ENCODE measurements at places on chromosomes 16 and 17.

DNA sequence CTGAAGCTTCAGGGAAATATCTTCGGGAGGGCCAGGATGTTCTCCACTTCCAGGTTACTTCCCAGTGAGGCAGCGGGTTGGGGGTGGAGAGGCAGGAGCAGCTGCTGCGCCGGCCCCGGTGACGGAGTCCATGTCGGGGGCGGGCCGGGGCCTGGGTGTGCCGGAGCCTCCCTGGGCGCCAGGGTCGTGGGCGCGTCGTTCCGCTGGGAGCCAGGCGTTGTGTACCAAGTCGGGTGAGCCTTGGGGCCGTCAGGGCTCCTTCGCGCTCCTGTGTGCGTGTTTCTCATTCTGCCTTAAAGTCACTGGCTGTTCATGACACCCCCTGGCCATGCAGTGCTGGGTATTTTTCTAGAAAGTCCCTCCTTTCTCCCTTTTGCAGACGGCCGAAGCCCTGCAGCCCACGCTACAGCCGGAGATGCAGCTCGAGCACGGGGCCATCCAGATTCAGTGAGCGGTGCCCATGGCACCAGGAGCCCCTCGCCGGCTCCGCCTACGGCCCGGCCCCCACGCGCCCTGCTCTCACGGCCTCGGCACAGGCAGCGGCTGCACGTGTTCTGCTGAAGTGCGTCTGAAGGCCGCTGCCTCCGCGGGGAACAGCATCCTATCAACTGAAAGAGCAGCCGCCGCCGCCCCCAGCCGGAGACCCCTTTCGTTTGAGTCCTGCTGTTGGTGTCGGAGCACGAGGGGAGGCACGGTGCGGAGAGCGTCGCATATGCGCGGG lies 125.1 kb downstream of the BANP start:
- DNase-seq = no peak

DNA sequence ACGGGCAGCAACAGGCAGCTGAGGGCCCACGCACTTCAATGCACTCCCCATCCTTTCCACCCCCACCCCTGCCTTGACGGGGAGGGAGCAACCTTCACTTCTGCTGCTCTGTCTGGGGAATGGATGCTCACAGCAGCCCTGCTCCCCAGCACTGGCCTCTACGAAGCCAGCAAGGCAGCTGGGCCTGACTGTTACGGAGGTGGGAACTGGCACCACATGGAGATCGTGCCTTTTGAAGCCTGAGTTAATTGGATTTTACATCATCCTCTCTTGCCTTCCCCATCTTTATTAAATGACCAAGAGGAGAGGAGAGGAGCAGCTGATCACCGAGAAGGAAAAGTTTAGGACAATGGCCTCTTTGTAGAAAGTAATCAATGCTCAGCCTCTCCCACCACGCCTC lies 187.0 kb upstream of the RPL38 start:
- no peak for DNase-seq

- DNase-seq = no peak
These were observed 171.7 kb downstream of the KATNIP start for GRCh38 chr16:27721531-27722181.

- DNase-seq = no peak
These were observed 3.2 kb upstream of the NPB start for GRCh38 chr17:81898885-81899284.

DNA sequence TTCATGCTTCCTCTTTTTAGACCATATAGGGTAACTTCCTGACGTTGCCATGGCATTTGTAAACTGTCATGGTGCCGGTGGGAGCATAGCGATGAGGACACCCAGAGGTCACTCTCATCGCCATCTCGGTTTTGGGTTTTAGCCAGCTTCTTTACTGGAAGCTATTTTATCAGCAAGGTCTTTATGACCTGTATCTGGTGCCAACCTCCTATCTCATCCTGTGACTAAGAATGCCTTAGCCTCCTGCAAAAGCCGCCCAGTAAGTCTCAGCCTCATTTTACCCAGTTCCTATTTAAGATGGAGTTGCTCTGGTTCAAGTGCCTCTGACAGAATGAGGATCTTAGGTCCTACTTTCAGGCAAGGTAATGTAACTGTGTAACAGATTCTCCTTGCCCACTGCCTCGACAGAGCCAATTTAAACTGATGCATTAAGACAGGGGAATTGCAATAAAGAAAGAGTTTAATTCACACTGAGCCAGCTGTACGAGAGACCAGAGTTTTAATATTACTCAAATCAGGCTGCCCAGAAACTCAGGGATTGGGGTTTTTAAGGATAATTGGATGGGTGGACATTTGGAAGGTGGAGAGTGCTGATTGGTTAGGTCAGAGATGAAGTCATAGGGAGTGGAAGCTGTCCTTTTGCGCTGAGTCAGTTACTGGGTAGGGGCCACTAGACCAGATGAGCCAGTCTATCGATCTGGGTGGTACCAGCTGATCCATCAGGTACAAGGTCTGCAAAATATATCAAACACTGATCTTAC lies 59.9 kb upstream of the ATF7IP2 start:
- DNase-seq = no peak

GRCh38 chr17:39617446-39618245 lies 9.1 kb upstream of the PPP1R1B start:
- peak; percentile 69 for DNase-seq

DNA sequence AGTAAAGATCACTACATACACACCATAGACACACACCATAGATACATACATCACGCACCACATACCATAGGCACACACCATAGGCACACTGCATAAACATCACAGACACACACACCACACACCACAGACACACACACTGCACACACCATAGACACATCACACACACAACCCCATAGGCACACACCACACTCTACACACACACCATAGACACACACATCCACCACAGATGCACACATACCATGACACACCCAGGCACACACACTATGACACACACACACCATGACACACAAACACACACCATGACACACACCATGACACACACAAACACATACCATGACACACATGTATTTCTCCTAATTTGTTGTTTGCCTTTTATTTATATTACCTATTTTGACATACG lies 14.1 kb downstream of the TBC1D16 start:
- DNase-seq = no peak

- no peak for DNase-seq
These were observed 20.6 kb downstream of the BLMH start for GRCh38 chr17:30271102-30271501.

DNA sequence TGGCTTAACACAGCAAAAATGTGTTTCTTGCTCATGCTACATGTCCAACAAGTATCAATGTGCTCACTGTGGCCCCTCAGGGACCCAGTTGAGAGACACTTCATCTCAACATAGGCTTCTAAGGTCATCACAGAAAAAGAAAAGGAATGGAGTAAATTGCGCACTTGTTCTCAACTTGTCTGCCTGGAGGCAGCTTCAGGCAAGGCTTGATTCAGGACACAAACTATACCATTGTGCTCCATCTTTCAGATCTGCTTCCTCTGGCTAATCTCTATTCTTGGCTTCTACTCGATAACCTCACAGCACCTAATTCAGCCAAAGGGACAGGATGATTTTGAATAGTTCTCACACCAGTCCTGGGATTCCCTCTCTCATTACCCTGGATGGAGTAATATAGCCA lies 35.6 kb downstream of the HS3ST2 start:
- DNase-seq = no peak

DNA sequence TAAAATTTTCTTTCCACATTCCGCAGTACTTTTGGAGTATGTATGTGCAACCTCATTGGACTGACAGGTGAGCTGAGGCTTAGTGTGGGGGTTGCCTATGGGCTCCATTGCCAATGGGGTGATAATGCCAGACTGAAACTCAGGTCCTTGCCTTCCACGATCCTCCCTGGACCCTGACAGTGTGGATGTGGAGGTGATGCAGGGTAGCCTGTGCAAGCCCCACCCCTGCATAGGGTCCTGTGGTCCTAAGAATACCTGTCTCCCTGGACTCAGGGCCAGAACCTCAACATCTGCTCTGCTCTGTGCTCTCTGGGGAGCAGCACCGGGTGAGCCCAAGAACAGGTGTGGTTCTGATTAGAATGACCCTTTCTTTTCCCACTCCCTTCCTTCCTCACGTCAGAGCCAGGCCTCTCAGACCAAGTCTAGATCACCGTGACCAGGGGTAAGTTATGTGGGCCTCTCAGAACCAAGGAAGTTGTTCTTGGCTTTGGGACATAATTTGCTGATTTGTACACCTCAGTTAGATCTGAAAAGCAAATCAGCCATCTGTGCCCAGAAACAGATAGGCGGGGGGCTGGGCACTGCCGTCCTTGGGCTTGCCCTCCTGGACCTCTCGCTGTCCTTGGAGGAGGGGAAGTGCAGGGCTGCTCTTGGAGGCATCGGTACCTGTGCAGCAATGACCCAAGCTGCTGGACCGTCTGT lies 8.4 kb upstream of the TNS4 start:
- DNase-seq = no peak

DNA sequence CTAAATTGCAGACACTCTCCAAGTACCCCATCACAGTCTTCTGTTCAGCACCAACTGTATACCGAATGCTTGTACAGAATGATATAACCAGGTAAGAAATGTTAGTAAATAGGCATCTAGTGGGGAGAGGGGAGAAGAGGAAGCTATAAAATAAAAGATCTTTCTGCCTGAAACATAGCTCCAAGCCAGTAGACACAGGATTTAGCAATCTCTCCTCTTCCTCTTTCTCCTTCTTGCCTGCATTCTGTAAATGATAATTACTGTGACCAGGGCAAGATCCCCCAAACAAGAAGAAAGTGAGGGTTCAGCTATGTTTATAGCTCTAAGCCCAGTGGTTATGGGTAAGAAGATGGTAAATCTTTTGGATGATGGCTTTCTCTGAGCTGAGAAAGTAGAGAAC lies 17.9 kb downstream of the ACSM3 start:
- DNase-seq = no peak

GRCh38 chr16:79597277-79598062 lies 3.1 kb downstream of the MAF start:
- no peak for DNase-seq

DNA sequence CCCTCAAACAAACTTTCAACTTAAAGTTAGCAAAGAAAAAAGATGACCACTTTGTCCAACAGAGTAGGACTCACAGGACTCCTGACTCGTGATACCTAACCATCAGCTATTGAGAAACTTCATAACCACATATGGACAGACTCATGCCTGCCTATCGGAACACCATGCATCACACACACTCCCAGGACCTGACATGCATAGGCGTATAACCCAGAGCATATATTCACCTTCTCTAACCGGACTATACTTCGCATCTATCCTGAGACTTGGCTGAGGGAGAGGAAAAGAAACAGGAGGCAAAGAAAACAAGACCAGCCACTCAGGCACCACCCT lies 2.2 kb downstream of the PIP4K2B start:
- DNase-seq = no peak

DNA sequence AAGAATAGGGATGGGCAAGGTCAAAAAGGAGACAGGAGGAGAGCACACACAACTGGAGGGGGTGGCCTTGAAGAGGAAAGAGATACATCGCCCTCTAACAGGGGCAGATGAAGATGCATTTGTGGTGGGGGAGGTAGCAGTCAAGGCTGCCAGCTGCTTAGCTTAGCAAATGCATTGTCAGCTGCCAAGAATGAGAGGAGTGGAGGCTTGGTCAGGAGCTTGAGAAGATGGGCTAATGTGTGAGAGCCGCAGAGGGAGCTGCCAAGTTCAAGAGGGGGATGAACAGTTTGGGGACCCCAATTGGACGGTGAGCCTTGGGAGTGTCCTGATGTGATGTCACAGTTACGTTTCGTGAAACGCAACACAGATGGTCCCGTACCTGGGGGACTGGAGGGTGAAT lies 28.9 kb upstream of the GNA13 start:
- no peak for DNase-seq

GRCh38 chr16:65547772-65548446 lies 426.0 kb upstream of the CDH11 start:
- DNase-seq = no peak

DNA sequence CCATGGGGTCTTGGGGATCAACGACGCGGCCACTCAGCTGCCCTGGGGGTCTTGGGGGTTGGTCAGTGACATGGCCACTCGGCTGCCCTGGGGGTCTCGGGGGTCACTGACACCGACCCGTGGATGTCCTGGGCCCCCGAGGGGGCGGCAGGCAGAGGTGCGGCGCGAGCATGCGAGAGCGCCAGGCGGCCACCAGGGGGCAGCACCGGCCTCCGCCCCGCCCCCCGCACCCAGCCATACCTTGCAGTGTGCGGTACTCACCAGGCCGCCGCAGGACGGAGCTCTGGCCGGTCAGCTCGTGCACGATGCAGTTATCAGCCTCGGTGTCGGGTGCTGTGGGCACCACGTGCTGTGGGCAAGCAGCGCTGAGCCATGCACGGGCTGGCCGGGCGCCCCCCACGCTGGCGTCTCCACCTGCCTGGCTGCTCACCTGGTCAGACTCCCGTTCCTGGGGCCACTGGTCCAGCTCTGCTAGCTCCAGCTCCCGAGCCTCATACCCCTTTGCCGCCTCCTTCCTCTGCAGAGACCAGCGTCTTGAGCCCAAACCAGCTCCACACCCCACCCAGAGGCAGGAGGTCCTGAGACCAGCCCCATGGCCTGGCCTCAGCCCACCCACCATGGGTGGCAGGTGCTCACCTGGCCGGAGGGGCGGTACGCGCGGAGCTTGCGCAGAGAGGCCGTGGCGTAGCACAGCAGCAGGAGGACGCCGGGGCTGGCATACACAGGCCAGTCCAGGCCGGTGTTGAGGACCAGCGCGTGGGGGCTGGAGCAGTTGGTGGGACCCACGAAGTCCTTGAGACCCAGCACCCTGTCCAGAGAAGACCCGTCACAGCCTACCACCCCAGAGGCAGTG lies 31.2 kb downstream of the CTU2 start:
- DNase-seq = peak; percentile 81

DNA sequence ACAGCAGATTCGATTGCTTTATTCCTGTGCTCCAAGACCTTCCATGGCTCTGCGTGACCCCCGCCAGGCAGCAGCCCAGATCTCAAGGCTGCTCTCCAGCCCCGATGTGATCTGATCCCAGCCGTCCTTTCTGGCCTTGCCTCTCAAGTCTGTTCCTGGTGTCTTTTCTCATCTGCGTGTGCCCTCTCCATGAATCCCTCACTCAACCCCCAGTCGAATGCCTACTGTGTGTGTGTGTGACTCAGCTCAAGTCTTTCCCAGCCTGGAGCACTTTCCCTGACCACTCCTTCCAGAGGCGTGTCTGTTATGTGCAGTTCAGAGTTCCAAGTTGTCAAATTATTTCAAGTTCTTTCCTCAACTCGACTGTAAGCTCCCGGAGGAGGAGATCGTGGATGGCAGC lies 64.0 kb downstream of the MRM1 start:
- no peak for DNase-seq

GRCh38 chr16:75079346-75079926 lies 37.1 kb downstream of the LDHD start:
- no peak for DNase-seq

DNA sequence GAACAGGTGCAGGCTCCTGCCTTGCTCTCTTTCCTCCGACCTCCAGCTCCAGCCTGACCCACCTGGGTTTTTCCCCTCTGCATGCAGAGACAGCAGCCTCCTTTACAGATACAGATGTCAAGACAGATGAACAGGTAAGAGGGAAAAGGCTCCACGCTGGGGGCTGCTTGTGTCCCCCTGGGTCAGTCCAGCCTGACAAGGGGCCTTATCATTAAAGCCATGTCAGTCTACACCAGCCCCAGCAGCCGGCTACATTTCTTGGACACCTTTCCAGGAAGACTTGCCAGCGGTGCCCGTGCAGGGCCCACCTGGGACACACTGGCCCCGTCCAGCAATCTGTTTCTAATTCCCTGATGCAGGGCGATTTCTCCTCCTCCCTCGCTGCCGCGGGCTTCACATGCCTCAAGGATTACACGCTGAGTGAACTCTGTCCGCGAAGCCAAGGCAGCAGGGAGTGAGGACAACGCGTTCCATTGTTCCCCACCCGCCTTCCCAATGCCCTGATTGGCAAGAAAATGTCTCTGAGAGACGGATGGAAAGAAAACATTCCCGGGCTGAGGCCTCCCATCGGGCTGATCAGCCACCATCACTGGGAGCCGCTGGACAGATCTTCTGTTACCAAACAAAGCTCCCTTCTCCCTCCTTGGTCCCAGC lies 184.7 kb downstream of the C16orf95 start:
- DNase-seq = no peak
